ENCODE measurements at places on chromosomes 4 and X.

GRCh38 chr4:118410138-118410537 is 57.3 kb upstream of the PRSS12 start:
- DNase-seq: peak; percentile 88

- peak; percentile 3 for DNase-seq
These were observed 339.3 kb downstream of the NKX6-1 start for GRCh38 chr4:84159762-84160161.

DNA sequence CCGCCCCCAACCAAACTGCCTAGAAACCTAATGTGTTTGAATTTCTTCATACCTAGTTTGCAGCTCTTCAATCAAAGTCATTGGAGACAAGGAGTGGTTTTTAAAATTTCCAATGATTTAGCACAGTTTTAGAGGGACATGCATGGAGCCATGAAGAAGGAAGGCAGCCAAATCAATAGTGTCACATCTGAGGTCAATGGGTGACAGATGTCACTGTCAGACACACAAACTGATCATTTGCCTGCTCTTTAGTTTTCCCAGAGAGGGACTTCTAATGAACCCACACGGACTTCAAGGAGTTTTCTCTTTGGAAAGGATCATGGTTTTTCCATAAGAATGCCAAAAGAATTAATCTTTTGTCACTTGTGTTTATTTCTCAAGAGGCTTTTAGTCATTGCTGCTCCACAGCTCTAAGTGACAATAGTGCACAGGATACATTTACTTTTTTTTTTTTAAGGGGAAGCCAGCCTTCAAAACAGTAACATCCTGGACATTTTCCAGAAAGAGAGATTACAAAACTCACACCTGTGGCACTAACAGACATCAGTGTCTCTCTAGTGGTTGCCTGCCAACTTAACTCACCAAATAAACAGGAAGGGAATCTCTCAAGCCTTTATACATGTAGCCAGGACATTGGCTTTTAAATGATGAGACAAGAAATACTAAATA is 251.1 kb upstream of the DIAPH2 start:
- DNase-seq: no peak

DNA sequence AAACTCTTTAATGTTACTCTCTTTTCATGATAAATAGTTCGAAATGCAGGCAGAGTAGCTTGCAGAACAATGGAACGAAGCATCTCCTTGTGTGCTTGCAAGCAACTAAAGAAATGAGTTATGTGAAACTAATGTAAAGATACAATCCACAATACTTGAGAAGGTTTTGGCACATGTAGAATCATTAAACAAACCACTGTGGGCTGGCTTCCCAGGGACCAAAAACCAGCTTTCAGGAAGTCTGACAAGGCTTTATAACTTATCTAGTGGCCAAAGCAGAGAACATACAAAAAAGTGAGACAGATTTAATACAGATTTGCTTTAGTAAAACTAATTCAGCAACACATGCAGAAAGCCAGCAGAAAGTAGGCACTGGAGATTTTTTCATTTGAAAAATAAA is 1673.8 kb upstream of the AGA start:
- peak; percentile 68 for DNase-seq

GRCh38 chr4:86775061-86775460 is 74.1 kb downstream of the SLC10A6 start:
- no peak for DNase-seq

- DNase-seq: no peak
These were observed 43.8 kb downstream of the HPGDS start for GRCh38 chr4:94298725-94299252.

DNA sequence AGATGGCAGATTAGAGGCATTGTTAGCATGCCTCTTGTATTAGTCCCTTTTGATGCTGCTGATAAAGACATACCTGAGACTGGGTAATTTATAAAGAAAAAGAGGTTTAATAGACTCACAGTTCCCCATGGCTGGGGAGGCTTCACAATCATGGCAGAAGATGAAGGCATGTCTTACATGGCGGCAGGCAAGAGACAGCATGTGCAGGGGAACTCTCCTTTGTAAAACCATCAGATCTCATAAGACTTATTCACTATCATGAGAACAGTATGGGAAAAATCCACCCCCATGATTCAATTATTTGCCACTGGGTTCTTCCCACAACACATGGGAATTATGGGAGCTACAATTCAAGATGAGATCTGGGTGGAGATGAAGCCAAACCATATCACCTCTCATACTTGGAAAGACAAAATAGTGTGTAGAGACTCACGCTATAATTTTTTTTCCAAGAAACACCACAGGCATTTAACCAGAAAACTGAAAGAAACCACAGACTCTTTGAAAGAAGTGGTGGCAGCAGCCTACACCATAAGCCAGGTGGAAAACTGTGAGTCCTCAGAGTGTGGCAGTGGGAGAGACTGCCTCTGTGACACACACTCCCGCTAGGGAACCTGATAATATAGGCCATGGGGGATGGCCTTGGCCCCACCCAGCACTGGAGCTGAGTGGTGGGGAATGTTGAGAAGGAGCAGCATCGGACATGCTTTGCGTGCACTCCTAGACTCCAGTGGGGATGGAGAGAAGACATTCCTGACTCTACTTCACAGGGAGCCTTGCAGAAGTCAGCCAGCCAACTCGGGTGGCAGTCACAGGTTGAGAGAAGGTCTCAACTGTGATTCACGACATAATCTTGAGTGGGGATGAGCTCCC is 51.5 kb downstream of the SLC2A9 start:
- DNase-seq: peak; percentile 3

- no peak for DNase-seq
These were observed 416.2 kb upstream of the PRKX start for GRCh38 chrX:4129626-4130025.

GRCh38 chrX:77962068-77962902 is 7.2 kb downstream of the PGAM4 start:
- DNase-seq: peak; percentile 17

- no peak for DNase-seq
These were observed 43.4 kb downstream of the ADRA2C start for GRCh38 chr4:3809451-3810110.

Measured in fibroblast of lung (primary cell).